B cell (primary cell): ENCODE measurements at places on chromosomes 12 and 14.

- no peak for DNase-seq
Observed at GRCh38 chr12:89340861-89341260, 11.4 kb downstream of the DUSP6 start.

- DNase-seq, result no peak
Observed at GRCh38 chr14:69996216-69996615, 117.0 kb downstream of the SMOC1 start.

DNA sequence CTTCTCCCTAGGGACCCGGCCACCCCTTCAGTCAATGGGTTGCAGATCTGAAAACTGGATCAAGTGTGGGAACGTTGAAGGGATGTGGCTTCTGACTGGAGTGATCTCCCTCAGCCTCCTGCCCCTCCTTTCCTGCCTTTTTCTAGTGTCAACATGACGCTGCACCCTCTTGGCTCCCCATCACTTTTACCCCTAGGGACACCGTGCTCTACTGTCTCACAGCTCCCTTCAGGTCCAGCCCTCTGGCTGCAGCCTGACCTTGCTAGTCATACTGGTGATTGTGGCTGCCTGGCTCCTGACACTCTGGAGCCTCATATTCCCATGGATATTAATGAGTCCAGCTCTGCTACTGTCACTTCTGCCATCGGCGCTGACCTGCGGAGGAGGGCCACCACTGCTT lies 51.5 kb upstream of the RASSF3 start:
- no peak for DNase-seq

- DNase-seq, result no peak
Observed at GRCh38 chr12:77025782-77026314, 39.5 kb downstream of the E2F7 start.

DNA sequence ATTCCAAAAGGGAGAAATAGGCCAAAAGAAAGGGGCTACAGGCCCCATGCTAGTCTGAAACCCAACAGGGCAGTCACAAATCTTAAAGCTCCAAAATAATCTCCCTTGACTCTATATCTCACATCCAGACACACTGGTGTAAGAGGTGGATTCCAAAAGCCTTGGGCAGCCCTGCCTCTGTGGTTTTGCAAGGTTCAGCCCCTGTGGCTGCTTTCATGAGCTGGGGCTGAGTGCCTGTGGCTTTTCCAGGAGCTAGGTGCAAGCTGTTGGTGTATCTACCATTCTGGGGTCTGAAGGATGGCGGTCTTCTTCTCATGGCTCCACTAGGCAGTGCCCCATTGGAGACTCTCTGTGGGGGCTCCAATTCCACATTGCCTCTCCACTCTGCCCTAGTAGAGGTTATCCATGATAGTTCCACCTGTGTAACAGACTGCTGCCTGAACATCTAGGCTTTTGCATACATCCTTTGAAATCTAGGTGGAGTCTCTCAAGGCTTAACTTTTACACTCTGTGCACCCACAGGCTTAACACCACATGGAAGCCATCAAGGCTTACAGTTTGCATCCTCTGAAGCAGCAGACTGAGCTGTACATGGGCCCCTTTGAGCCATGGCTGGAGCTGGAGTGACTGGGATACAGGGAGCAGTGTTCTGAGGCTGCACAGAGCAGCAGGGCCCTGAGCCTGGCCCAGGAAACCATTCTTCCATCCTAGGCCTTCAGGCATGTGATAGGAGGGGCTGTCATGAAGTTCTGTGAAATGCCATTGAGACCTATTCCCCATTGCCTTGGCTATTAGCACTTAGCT lies 66.5 kb upstream of the ABCD2 start:
- DNase-seq, result no peak

GRCh38 chr12:105369014-105369413 lies 38.5 kb downstream of the C12orf75 start:
- no peak for DNase-seq

DNA sequence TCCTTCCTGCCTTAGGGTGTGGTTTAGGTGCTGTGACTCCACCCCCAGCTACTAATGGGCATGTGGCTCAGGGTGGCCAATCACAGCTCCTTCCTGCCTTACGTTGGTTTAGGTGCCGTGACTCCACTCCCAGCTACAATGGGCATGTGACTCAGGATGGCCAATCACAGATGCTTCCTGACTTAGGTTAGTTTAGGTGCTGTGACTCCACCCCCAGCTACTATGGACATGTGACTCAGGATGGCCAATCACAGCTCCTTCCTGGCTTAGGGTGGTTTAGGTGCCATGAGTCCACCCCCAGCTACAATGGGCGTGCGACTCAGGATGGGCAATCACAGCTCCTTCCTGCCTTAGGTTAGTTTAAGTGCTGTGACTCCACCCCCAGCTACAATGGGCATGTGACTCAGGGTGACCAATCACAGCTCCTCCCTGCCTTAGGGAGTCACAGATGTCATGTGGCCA lies 163.9 kb downstream of the TBX5 start:
- DNase-seq, result no peak

- DNase-seq, result no peak
Observed at GRCh38 chr12:113936460-113936859, 29.7 kb downstream of the RBM19 start.

- DNase-seq, result no peak
Observed at GRCh38 chr12:110498984-110499706, 2.8 kb downstream of the VPS29 start.
